Stimulated activated CD8-positive, alpha-beta memory T cell treated with anti-CD3 and anti-CD28 coated beads, Interleukin-7, amount 100 ng/mL, for 1 hour (primary cell): ENCODE measurements at places on chromosomes 2 and 18.

- DNase-seq: no peak
These were observed 146.5 kb downstream of the COPS8 start for GRCh38 chr2:237232166-237232565.

- no peak for DNase-seq
These were observed 894 bp downstream of the SMAD7 start for GRCh38 chr18:48949606-48950535.

GRCh38 chr18:37956020-37956419 is 390.4 kb upstream of the CELF4 start:
- no peak for DNase-seq

DNA sequence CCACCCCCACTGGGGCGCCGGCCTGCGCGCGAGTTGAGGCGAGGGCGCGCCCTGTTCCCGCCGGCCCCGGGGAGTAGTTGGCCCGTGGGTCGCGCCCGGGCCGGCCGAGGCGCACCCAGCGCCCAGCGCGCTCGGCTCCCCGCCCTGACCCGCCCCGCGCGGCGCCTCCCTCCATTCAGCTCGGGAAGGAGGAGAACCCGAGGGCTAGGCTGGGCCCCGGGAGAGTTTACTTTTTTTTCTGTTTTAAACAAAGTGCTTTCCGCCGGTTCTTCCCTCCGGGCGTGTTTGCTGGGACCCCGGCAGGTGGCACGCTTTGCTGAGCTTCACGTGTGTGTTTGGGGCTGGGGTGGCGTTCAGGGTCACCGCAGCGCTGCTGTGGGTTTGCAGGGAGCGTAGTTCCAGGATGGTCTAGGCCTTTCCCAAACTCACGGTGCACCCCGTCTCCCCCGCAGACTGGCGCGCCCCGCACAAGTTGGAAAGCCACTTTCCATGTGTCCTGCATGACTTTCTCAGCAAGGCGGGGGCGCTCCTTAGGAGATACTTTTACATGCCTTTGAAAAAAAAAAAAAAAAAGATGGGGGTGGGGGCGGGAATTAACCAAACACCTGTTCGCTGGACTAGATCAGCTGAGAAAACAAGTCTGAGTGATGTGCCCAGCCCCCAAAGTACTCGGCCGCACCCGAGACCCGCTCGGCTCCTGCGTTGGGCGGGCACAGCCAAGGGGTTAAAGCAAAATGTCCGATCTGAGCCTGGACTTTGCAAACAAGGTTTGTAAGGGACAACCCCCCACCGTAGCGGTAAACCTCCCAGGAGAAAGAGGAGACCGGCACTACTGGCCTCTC is 825 bp downstream of the ITGA6 start:
- no peak for DNase-seq

DNA sequence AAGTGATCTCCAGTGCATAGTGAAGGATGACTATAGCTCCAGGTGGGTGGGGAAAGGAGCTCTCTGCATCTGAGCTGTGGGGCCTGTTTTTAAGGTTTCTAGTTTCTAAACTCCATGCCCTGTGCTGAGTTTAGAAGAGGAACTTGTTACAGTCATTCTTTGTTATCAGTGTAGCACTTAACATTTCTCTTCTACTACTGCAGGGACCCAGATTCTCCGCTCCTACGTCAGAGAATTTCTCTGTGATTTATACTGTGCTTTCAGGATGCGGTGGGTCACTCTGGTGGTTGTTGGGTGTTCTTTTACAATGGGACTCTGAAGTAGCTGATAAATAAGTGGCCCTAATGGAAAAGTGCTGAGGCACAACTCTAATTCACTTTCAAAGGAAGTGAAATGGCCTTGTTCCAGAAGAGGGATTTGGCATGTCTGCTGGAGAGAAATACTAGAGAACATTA is 122.0 kb downstream of the WDSUB1 start:
- DNase-seq: no peak

- DNase-seq: no peak
These were observed 213.0 kb upstream of the RAB6C start for GRCh38 chr2:129766374-129766993.
